ENCODE measurements at places on chromosomes 16 and 17.

- no peak for DNase-seq
Measured at GRCh38 chr16:75244844-75245758, 6.3 kb downstream of the BCAR1 start.

DNA sequence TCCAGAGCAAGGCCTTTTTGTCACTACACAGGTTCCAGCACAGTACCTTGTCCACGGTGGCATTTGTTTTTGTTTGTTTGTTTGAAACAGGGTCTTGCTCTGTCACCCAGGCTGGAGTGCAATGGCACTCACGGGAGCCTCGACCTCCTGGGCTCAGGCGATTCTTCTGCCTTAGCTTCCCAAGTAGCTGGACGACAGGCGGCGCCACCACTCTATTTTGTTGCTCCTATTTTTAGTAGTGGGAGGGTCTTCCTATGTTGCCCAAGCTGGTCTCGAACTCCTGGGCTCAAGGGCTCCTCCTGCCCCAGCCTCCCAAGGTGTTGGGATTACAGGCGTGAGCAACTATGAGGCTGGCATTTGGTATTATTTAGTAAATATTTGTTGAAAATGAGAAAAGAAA, 10.3 kb downstream of the MRC2 start:
- no peak for DNase-seq

DNA sequence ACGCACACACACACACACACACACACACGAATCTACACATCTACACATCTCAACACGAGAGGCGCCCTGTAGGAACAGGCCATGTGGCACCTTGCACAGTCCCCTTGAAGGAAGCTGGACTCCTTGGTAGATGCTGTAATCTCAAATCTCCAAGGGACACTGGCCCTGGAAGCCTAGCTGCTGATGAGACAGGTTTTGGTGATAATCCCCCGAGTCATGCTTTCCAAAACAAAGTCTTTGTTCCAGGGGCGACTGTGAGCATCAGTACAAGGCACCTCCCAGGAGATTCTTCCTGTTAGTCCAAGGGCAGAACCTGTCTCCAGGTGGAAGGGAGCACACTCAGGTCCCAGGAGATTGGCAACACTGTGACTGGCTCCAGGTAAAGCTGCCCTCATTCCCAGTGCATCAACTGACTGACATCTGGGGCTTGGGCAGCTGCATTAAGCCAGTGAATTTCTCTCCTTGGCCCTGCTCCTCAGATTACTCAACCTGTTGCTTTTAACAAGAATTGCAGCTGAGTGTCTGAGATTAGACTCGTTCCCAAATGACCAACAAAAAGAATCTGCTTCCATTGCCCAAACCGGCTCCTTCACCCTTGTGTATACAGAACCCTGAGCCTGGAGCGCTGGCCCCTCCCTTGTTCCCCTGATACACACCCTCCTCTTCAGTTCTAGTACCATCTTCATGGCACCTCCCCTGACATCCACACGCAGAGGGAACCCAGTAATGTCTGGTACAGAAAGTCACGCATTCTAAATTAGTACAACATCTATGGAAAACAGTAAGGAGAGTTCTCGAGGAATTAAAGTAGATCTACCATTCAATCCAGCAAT, 13.9 kb upstream of the TNRC6C start:
- DNase-seq = peak; percentile 86

- DNase-seq = peak; percentile 8
Measured at GRCh38 chr16:16982614-16983013, 488.1 kb downstream of the XYLT1 start.

GRCh38 chr16:69532641-69533455, 32.9 kb upstream of the NFAT5 start:
- DNase-seq = peak; percentile 11

GRCh38 chr16:58094791-58095574, 34.2 kb downstream of the CFAP20 start:
- DNase-seq = no peak

DNA sequence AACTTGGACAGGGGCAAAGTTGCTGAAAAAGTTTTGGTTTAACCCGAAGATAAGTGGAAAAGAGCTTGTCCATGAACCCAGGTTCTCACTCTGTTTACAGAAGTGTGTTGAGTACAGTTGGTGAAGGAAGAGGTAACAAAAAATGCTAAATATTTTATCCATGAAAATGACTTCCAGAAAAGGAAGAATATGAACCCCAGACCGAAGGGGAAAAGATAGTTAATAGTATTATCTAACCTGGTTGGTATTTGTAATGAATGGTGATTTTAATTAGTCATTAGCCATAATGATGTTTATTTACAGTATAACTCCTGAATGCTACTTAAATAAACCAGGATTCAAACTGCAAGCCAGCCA, 574 bp upstream of the TMEM106A start:
- no peak for DNase-seq

GRCh38 chr16:51166091-51166490, 15.0 kb upstream of the SALL1 start:
- no peak for DNase-seq

- DNase-seq = no peak
Measured at GRCh38 chr17:17457680-17458079, 19.1 kb upstream of the MED9 start.

DNA sequence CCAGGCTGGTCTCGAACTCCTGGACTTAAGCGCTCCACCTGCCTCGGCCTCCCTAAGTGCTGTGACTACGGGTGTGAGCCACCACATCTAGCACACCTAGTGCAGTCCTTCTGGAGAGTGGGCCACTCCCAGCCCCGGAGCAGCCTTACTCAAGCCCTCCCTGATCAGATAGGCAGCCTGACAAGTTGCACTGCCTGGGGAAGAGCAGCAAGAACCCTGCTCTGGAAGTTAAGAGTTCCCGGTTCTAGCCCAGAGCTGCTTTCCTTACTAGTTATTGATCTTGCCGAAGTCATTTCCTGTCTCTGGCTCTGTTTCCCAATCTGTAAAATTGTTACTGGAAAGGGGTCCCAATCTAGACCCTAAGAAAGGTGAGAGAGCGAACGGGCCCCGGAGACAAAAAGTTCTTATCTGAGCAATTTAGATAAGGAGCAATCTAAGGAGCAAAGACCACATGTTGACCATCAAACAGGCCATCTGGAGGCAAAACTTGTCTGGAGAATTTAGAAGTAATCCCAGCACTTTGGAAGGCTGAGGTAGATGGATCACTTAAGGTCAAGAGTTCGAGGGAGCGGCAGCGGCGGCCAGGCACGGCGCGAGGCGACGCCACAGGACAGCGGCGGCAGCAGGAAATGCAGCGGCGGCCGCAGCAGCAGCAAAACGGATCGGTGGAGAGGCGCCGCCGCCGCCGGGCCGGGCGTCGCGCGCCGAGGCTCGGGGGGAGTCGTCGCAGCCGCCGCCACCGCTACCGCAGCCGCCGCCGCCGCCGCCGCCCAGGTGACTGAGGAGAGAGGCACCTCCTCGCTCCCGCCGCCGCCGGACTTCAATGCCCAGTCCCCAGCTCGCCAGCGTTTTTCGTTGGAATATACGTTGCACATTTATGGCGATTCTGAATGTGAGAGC, 4.3 kb upstream of the NAGLU start:
- DNase-seq = peak; percentile 60

GRCh38 chr16:89582614-89583196, 7.1 kb downstream of the CPNE7 start:
- DNase-seq = no peak

- no peak for DNase-seq
Measured at GRCh38 chr17:17533901-17534441, 37.8 kb upstream of the RASD1 start.

DNA sequence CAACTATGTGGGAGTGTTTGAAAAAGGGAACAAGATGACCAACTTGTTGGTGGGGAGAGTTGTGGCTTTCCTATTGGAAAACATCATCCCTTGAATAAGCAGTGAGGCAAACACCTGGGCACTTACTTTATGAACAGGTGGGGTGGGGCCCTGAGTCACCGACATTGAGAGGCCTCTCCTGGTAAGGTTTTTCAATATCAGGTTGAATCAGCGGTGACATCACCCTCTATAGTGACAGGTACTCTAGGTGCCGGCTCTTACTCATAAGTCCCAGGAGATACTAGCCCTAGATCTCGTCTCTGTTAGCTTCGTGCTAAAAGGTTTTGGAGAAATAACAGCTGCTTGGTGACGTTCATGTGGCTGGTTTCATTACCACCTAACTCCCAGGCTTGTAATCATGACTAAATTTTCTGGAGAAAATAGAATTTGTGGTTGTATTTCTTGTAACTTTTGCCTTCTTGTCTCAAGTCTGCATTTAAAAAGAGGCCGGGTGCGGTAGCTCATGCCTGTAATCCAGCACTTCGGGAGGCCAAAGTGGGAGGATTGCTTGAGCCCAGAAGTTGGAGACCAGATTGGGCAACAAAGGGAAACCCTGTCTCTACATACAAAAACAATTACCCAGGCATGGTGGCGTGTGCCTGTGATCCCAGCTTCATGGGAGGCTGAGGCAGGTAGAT, 19.3 kb downstream of the CDH1 start:
- DNase-seq = peak; percentile 97

Measured in NCI-H2171 treated with DMSO at 0.1 percent for 48 hours (cell line).